NCI-H69 (cell line): ENCODE measurements at places on chromosomes 1 and 21.

- DNase-seq = no peak
These were observed 120.3 kb downstream of the PPIAL4G start for GRCh38 chr1:148362626-148363438.

DNA sequence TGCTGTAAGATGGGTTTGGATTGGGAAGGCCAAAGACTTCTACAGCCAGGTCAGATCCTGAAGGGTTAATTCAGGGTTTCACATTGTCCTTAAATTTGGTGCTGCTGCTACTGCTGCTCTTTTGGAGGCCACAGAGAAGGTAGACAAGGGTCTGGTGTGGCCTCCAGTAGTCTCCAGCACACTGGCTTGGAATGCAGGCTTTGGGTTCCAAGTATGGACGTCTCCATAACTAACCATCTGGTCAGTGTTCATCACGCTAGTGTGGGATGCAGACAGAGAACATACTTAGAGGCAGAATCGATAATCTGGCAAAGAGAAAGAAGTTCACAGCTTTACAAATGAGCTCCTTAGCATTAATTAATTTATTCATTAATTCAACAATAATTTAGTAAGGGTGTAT lies 154.1 kb downstream of the ZBTB18 start:
- DNase-seq = no peak

GRCh38 chr1:151596166-151596953 lies 15.5 kb upstream of the SNX27 start:
- peak; percentile 89 for DNase-seq

- DNase-seq = peak; percentile 57
These were observed 52.0 kb upstream of the FAM20B start for GRCh38 chr1:178973652-178974101.

GRCh38 chr1:246566813-246567645 lies 773 bp downstream of the CNST start:
- DNase-seq = peak; percentile 50

GRCh38 chr1:97204468-97204867 lies 482.9 kb downstream of the PTBP2 start:
- DNase-seq = no peak

DNA sequence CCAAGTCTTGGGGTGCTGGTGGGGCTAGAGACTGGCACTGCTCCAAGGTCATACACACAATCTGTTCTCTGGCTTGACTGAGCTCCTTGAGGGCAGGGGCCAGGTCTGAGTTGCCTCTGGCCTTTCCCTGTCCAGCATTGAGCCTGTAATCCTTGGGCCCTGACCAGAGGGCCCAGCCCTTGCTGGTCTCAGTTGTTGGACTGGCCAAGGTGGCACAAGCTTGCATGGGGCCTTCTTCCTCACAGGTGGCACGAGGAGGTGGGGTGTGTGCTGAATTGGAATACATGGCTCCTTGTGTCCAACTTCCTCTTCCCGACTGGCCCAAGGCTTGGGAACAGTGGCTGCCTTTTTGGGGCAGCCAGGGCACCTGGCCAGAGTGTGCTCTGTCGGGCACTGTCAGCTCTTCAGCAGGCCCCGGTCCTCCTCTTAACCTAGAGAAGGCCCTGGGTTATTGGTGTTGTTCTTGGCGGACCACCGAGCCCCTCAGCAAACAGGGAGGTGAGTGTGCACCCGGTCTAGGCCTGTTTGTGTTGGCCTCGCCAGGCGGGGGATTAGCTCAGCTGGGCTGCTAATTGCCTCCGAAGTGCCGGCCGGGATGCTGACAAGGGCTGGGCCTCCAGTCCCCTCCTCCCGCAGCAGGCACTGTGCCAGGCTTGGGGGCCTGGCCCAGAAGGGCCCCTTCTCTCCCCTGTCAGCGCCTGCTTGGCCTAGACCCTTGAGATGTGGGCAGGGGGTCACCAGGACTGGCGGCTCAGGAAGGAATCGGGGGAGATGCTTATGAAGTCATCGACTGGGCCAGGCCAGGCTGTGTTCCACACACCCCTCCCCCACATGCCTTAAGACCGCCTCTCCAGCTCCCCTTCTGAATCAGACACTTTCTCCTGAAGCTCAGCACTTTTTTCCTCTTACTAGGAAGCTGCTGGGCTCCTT lies 28.5 kb downstream of the WNT4 start:
- no peak for DNase-seq

DNA sequence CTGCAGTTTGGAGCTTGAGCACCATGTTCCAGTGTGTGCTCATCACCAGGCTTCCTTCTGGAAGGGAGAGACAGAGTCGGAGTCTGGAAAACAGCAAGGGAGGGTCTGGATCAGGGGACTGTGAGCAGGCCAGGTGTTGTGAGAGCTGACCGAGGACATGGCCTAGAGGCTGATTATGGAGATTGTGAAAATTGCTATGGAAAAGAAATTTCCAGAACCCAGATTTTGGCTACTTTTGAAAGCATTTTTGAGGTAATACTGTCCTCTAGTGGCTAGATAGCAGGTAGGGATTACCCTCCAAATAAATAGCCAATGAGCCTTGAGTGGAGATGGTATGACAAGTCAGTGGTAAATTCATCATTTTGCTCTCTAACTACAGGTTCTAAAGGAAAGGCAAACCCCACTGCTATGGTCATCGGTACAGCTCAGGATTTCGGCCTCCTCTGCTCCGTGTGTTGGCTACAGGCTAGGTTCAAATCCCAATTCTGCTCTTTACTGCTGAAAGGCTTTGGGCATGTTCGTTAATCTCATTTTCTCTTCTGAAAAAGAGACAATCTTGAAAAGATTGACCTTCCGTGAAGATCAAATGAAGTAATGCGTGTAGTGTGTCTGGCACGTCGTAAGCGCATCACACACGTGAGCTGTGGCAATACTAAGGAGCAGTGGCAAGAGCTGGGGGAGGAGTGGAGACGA lies 1.0 kb upstream of the HAO2 start:
- peak; percentile 21 for DNase-seq
